Activated T-helper 1 cell treated with anti-CD3 and anti-CD28 coated beads, Interleukin-2, amount 50 U/mL, for 16 hours (primary cell): ENCODE measurements at places on chromosomes 4 and X.

- DNase-seq, result no peak
These were observed 175.5 kb downstream of the DHRSX start for GRCh38 chrX:2325076-2325784.

DNA sequence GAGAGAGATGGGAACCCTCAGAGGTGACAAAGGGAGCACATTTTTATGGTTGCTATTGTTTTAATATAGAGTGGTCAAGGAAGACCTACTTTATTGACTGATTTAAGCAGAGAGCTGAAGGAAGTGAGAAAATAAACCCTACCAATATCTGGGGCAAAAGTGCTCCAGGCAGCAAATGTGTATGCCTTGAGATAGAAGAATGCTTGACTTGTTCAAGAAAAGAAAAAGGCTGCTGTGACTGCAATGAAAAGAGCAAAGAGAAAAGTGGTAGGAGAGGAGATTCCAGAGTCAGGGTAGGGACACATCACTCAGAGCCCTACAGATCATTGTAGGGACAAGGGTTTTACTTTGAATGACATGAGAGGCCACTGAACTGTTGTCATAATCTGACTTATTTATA is 26.0 kb downstream of the STAP1 start:
- no peak for DNase-seq

DNA sequence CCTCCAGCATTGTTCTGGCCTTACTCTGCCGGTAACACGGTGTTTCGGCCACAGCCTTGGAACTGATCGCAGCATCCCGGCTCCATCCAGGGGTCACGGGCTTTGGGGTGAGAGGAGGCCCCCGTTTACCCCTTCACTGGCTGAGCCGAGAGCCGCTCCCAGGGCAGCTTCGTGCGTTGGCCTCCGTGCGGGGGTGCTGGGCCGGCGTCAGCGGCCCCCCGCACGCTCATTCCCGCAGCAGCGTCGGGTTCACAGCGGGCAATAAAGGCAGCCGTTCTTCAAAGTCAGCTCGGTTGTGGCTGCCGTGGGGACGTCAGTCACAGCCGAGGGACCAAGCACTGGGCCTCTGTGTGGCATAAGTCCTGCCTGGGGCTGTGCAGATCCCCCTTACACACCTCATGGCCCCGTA is 25.3 kb upstream of the PLCXD1 start:
- no peak for DNase-seq

GRCh38 chr4:41505161-41505661 is 32.7 kb upstream of the LIMCH1 start:
- DNase-seq, result no peak

DNA sequence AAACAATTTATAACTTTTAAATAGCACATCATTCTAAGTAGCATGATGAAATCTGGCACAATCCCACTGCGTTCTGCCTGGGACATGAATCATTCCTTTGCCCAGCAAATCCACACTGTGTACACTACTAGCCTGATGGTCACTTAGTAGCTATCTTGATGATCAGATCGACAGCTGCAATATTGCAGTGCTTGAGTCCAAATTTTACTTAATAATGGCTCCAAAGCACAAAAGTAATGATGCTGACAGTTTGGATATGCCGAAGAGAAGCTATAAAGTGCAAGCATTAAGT is 86.6 kb upstream of the NPNT start:
- DNase-seq, result no peak

- DNase-seq, result no peak
These were observed 72.1 kb downstream of the PRSS12 start for GRCh38 chr4:118280501-118281218.

GRCh38 chrX:93585661-93586060 is 87.7 kb downstream of the NAP1L3 start:
- DNase-seq, result no peak

DNA sequence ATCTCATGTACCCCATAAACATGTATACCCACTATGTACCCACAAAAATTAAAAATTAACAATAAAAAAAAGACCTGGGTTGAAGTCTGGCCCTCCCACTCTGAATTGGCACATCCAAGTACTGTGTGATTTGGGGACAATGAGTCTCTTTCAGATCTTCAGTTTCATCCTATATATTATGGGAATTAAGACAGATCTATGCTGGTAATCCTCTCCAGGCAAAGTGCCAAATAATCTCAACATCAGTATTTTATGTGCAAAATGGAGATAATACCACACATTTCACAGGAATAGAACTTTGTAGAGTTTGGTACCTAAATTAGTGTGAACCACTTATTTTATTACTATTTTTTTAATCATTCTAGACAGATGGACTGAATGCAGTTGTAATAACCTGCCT is 11.0 kb upstream of the SCD5 start:
- DNase-seq, result no peak

GRCh38 chr4:173252024-173252935 is 81.9 kb downstream of the HMGB2 start:
- DNase-seq, result no peak

DNA sequence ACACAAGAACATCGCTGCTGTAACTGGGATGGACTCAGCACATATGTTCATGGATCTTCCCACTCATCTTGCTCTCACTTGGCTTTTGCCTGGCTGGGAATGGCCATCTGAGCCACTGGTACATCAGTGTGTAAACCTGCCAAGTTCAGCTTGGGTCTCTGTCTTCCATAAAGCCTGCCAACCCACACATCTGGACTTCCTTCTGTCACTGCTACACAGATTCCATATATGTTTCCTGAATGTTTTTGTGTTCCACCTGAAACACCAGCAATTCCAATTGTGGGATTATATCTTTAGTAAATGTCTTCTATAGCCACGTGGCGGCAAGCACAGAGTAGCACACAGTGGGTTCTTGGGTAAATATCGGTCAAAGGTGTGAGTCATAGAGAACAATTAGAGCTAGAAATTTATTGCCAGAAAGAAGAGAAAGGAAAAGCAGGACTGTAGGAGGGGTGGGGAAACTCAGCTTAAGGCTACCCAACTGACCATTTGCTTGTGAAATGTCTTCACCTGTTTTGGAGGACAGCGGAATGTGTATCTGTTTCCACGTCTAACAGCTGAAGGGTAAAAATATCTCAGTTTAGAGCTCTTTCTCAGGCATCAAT is 125.9 kb downstream of the MFAP3L start:
- no peak for DNase-seq

DNA sequence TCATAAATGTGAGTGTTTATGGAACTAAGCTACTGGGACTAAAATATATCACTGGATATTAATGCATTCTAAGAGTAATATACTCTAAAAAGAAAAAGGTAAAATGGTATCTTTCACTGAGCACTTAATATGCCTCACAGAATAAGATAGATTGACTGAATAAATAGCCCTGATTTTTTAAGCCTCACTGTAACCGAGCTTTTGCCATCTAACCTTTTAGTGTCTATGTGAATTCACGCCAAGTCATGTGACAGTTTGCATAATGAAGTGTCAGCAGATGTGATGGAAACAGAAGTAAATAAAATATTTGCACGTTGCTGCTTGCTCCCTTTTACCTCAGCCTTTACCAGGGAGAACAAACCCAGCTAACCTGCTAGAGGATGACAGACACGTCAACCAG is 119.7 kb upstream of the NWD2 start:
- DNase-seq, result no peak

DNA sequence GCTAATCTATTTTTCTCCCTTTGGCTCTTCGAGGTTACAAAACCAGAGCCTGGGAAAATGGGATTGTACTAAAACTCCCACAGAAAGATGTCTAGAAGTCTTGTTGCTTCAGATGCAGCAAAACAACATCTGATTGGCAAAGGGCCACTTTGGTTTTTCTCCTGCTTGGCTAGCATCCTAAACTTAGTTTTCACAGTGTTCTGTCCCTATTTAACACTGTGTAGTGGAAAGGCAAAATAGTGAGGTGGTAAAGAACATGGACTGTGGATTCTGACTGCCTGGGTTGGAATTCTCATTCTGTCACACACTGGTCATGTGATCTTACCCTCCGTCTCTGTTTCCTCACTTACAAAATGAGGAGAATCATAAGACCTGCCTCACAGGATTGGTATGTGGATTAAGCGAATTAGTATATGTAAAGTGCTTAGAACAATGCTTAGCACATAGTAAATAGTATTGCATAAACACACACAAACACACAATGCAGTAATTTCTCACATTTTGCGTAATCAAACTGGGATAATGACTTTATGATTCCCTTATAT is 23.5 kb downstream of the TIGD2 start:
- no peak for DNase-seq

GRCh38 chrX:136496764-136497555 is 432 bp upstream of the HTATSF1 start:
- peak; percentile 75 for DNase-seq

GRCh38 chr4:38504396-38504715 is 159.6 kb upstream of the KLF3 start:
- no peak for DNase-seq

- DNase-seq, result no peak
These were observed 5.8 kb downstream of the TSC22D3 start for GRCh38 chrX:107769581-107770317.

- no peak for DNase-seq
These were observed 79.9 kb upstream of the EGFL6 start for GRCh38 chrX:13489454-13489853.

DNA sequence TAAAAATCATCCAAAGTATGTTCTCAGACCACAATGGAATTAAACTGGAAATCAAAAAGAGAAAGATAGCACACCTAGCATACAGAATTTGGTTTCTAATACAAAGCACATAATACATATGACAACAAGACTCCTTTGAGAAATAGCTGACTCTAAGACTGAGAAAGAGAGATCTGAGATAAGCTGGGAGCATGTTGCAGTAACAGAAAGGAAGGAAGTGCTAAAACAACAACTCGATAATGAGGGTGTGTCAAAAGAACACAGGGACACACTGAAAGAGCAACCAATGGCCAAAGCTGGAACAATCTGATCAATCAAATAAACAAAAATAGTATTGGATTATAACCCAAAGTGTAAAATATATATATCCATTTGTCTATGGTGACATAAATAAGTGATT is 586.6 kb downstream of the C4orf33 start:
- no peak for DNase-seq

DNA sequence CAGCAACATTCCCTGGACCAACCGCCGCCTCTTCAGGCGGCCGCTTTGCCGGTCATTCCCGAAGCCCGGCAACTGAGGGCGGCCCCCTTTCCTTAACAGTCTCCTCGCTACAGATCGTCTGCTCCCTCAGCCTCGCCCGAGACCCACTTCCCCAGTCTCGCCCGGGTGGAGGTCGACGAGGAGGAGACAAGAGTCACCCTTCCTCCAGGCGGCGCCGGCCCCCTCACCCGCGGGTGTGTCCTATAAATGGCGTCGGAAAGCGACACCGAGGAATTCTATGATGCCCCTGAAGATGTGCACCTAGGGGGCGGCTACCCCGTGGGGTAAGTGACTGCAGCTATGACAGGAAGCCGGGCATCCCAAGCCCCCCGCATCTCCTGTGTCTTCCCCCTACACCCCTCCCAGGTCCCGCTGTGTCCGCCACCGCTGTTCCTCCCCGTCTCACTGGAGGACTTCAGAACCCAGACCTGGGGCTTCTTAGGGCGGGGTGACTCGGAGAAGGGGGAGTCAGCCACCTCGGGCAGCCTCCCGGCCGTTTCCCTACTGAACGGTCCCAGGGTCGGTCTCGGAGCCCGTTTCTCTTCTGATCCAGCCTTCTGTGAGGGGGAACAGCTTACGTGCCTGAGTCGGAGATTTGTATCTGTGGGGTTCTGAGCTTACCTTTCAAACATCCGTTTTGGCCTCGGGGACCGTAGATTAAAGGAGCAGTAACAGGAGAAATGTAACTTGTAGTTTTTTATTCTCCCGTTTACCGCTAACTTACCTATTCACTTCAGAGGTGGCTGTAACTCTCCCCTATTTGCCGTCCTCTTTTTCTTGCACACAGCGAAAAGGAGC is 570 bp downstream of the WDR44 start:
- DNase-seq, result peak; percentile 7

GRCh38 chr4:96093563-96093962 is 253.7 kb downstream of the PDHA2 start:
- DNase-seq, result no peak

- DNase-seq, result no peak
These were observed 170.3 kb downstream of the VEGFC start for GRCh38 chr4:176622251-176622948.

DNA sequence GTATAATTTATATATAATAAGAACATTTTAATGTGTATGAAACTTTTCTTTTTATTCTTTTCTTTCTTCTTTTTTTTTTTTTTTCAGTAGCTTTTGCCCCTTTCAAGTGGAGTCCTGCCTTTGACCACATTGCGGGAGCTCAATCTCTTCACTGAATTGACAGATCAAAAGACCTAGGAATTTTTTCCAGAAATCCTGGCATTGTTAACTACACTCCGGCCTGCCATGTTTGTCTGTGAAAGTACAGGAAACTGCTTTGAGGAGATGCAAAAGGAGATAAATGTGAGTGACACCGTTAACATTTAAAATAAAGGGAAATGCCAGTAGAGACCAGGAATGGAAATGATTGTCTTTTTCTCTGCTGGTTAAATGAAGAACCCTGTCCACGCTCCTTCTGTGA is 159.3 kb upstream of the VCX3A start:
- no peak for DNase-seq

GRCh38 chrX:129690435-129690834 is 35.7 kb upstream of the APLN start:
- no peak for DNase-seq

- no peak for DNase-seq
These were observed 65.6 kb downstream of the ATXN3L start for GRCh38 chrX:13254076-13254785.

DNA sequence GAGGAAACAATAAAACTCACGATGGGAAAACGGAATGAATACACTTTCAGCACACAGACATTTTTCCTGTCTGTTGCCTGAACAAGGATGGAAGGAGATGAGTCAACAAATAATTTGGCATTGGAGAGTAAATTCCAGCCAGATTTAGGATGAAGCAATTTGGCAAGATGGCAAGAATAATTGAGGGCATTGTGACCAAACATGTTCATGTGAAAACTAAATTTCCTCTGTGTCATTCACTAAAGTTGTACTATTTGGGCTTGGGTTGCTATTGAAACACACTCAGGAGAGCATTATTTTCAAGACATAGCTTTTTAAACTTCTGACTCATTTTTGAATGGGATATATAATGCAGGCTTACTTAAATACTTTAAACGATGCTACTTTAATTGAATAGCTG is 1614.4 kb downstream of the PCDH19 start:
- DNase-seq, result no peak

DNA sequence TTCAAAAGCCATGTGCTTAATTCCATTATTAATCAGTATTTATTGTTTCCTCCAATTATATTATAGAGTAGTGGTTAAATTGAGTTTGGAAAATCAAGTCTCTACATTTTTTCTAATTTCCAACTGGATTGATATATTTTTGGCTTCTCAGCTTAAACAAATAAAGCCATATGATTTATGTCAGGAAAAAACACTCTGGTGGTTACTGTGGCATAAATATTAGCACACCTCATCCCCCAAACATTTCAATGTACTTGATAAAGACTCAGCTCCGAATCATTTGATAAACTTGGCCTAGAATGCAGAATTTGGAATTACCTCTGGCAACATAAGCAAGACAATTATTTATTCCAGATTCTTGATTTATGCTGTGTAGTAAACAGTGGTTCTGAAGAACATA is 2313.8 kb downstream of the ARAP2 start:
- no peak for DNase-seq

- DNase-seq, result no peak
These were observed 59.0 kb upstream of the WDR1 start for GRCh38 chr4:10175626-10176025.

GRCh38 chr4:19309378-19309777 is 942.3 kb upstream of the SLIT2 start:
- DNase-seq, result no peak
